ENCODE measurements at places on chromosomes 6 and 20. TPM values are rescaled to one million over a fixed set of nuclear protein-coding genes. Genes with fewer than 3 reads are reported as not detected.

GRCh38 chr20:47125758-47126591 lies 230.5 kb downstream of the ZMYND8 start:
- DNase-seq: peak; percentile 44

GRCh38 chr6:68657374-68658139 lies 22.5 kb downstream of the ADGRB3 start:
- DNase-seq: no peak

GRCh38 chr6:84123186-84123585 lies 89.6 kb downstream of the MRAP2 start:
- no peak for DNase-seq

DNA sequence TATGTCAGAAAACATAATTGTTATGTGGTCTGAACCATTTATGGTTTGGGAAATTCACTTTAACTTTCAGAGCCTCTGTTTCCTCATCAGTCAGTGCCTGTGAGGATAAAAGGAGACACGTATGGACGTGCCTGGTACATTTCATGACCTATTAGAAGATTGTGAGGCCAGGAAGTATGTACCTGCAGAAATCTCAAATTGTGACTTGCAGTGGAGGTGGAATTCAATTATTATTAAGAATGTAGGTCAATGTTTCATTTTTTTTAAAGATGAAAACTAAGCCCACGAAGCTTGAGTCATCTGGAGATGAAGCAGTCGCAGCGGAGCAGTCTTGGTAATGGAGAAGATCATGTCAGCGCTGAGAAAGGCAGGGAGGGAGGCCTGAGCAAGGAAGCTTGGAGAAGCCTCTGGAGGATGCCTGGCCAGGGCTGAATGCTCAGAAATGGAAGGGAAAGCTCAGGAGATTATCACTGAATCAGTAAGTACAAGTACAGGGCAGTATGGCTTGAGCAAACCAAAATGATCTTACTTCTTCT lies 3.9 kb upstream of the DSE start:
- DNase-seq: no peak

- peak; percentile 20 for DNase-seq
Measured at GRCh38 chr6:20711518-20711917, 177.3 kb downstream of the CDKAL1 start.

DNA sequence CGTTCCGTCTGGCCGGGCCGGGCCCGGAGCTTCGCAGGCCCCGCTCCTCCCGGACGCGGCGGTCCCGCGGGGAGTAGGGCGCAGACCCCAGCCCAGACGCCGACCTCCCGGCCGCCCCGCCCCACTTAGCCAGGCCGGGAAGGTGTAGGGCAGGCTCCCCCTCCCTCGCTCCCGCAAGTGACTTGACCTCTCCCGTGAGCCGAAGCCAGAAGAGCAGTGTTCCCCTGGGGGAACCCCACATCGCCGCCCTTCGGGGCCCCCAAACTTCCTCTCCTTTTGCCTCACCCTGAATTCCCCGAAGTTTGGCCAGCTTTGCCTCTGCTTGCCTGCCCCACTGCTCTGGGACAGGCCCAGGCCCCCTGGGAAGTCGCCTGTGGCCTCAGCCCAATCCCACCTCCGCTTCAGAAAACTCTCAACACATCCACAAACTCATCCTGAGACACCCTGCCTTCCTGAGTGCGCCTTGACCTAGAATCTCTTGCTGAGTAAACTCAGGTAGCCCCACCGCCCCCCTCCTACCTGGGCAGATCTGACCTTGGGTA lies 524 bp upstream of the NOL4L start:
- no peak for DNase-seq

DNA sequence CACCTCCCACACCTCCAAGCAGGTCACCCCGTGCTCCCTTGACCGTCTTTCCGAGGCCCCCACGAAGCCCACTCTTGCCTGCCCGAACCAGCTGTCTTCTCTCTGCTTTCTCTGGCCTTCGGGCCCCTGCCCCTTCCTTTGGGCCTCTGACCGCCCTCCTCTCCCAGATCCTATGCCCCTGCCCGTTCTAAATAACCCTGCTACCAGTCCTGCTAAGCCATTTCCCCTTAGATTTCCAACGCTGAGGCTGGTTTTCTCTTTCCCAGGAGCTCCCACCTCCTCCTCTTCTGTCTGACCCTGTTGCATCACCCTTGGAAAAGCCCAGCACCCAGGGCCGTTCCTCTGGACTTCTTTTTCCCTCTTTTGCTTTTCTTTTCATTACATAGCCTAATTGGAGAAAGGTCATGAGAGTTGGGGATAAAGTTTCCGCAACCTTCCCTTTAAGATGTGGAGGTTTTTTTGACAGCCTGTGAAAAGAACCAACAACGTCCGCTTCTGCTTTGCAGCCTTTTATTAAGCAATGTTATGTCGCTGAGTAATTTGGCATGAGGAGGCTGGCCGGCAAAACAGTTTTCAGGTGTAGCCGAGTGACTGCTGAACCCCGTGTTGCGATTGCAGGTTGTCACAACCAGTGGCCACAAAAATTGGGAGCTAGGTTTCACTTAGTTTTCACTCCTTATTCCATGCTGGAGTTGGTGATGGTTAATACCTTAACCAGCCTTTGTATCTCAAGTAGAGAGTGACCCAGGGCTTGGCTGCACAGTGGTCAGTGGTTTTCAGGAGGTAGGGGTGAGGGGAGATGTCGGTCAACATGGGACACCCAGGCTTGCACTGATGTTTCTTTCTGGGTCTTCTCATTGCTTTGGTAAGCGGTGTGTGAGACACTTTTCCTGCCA lies 970 bp downstream of the BLTP3A start:
- peak; percentile 87 for DNase-seq

DNA sequence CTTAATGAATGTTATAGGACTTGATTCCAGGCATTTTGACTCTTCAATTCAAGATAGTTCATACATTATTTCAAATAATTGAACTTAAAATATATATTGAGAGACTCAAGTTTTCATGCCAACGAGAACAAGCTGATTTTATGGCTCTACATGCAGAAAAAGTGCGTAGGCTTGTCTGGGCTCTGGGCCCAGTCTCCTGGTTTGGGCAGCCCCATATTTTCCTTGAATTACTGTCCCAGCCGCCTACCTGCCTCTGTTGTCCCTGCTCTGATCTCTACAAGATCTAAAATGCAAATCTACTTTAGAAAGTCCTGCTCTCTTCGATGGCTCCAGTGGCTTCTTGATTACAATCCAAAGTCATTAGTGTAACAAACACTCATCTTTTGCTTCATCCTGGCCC lies 537.4 kb upstream of the CHD6 start:
- no peak for DNase-seq

ERMARD gene
- 18.3 TPM for polyA plus RNA-seq

MUC22 gene
- polyA plus RNA-seq: not detected
